ENCODE measurements at places on chromosomes 2 and 18.

GRCh38 chr2:170878066-170878465 is 51.0 kb upstream of the GORASP2 start:
- no peak for DNase-seq

- peak; percentile 24 for DNase-seq
These were observed at the start of gene TSHZ1 for GRCh38 chr18:75210274-75211001. Gene TSHZ1, plus strand, starts transcription at chr18:75210797. Its CDS starts 1,080 bp downstream, at chr18:75211877.

DNA sequence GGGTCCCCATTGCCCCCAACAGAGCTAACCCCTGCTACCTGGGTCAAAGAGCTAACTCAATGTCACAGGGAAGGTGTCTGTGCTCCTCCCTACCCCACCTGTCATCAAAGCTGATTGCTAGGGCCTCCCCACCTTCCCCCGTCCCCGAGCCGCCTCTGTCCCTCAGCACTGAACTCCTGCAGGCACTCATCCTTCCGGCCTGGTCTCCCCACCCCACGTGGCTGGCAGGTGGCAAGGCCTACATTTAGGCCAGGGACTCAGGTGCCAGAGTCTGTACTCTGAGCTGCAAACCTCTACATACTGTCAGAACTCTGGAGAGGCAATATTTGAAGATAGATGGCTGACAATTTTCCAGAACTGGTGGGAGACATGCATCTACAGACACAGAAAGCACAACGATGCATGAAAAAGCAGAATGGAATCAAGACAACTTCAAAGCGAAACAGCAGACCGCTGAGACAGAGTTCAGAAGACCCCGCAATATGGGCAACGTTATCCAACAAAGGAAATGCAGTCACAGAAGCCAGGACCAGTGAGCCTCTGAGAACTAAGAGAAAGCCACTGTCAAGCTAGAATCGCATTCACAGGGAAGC is 195.8 kb downstream of the HDAC4 start:
- no peak for DNase-seq

- no peak for DNase-seq
These were observed 59.2 kb downstream of the LYPD6 start for GRCh38 chr2:149389506-149390167.

GRCh38 chr2:8030573-8031303 is 651.1 kb upstream of the ID2 start:
- DNase-seq, result no peak

DNA sequence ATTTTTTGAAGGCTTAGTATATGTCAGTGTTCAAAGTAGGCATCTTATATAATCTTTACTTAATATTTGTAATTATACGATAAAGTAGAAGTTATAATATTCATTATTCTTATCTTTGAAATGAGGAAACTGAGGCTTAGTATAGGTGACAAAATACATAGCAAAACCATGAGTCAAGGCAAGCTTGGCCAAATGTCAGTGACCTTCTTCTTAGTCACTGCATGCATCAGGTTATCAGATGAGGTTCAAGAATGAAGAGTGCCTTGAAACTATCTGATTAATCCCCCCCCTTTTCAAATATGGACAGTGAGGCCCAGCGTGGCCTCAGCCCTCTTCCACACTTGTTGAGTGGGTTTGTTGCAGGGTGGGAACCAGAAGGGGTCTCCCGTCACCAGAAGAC is 59.3 kb downstream of the PMAIP1 start:
- DNase-seq, result no peak

DNA sequence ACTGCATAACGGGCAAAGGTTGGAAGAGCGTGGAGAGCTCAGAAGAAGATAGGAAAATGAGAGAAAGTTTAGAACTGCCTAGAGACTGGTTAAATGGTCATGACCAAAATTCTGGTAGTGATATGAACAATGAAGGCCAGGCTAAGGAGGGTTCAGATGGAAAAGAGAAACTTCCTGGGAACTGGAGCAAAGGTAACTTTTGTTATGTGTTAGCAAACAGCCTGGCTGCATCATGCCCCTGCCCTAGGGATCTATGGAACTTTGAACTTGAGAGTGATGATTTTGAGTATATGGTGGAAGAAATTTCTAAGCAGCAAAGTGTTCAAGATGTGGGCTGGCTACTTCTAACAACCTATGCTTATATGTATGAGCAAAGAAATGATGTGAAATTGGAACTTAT is 44.4 kb upstream of the SPATS2L start:
- no peak for DNase-seq
